Activated CD8-positive, alpha-beta memory T cell treated with anti-CD3 and anti-CD28 coated beads for 1 hour (primary cell): ENCODE measurements at places on chromosomes 16 and 17.
A peak's percentile ranks its signal among the peaks of the same experiment; 100 is the strongest.

DNA sequence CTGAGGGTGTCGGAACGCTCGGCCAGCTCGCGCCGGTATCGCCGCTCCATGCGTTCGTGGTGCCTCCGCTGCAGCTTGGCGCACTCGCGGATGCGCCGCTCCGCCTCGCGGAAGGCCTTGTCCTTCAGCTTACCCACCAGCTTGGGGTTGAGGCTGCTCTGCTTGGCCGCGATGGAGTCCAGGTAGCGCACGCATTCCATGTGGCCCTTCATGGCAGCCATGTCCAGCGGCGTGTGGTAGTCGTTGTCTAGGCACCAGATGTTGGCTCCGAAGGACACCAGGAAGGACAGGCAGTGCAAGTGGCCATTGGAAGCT is 2.8 kb downstream of the USH1G start:
- no peak for DNase-seq

DNA sequence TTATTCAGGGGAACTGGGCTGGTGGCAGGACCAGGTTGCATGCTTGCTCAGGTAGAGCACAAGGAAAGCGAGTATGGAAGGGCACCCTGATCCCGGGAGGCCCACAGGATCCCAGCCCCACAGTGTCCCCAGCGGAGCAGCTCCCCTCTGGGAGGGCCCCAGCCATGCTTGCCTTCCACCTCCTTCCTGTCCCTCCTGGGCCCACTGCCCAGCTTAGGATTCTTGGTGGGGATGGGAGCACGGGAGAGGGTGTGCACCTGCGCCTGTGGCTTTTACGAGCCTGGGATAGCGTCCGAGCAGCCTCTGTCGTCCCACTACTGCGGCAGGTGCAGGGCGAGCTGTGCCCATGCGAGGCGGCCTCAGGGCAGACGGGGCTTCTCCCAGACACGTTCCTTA is 114.5 kb downstream of the BANP start:
- no peak for DNase-seq

DNA sequence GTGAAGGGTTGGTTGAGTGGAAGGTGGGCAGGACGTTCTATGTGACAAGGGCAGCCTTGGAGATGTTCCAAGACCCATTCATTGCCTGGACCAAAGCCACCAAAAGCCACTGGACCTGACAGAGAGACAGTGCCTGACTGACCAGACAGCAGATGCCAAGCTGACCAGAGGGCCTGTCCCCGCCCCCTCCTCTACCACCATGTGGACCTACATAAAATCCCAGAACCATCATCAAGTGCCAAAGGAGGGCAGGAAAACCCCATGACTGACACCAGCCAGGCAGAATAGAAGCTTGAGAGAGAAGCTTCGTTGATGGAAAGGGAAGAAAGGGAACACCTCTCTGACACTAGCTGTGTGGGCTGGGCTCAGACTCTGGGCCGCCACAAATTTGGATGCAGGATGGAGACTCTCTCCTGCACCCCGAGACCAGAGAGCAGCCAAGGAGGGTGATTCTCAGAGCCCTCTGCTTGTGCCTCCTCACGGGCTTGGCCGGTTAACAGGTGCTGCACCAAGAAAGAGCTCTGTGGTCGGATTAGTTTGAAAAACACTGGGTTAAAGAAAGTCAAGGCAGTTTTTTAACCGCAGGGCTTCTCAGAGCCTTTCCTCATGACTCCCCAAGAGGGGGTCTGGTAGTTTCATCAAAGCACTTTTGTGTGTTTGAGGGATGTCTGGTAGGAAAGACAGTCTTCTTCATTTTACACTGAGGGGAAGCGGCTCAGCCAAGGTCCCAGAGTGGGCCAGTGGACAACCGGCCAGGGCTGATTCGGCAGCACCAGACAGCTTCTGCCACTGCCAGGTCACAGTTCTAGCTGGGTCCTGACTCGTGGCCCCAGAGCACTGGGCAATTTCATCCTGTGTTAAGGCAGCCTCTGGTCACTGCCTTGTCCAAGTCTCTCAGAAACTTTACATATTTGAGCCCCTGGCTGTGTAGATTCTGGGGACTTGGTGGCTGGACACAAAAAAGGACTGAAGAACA is 1.7 kb downstream of the TNFRSF13B start:
- no peak for DNase-seq

DNA sequence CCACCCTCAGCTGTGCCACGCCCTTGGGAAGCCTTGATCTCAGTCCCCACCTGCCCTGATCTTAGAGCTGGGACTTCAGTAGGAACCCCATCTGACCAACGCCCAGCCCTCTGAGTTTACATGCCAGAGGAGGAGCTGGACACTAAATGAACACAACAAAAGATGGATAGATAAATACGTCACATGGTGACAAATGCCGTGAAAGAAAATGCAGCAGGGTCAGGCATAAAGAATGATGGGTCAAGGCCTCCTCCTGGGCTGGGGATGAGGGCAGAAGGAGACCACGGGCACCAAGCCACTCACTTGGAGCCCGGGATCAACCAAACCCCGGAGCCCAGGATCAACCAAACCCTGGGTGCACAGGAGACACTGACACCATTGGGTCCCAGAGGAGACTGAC is 354.9 kb downstream of the C16orf95 start:
- no peak for DNase-seq

DNA sequence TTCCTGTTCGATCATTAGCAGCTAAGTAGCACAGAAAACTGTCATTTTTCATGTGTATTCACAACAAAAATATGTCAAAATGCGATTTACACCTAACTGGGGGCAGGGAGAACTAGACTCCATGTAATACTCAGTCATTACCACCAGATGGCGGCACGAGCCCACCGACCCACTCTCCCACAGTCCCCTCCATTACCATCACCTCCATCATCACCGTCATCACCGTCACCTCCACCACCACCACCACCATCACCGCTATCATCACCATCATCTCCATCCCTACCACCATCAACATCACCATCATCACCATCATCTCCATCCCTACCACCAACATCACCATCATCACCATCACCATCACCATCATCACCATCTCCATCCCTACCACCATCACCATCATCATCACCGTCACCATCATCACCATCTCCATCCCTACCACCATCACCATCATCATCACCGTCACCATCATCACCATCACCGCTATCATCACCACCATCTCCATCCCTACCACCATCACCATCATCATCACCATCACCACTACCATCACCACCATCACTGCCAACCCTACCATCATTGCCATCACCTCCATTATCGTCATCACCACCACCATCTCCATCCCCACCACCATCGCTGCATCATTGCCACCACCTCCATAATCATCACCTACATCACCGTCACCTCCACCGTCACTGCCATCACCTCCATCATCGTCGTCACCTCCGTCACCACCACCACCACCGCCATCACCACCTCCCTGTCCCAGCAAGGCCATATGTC is 14.4 kb downstream of the NDUFAF8 start:
- peak; percentile 43 for DNase-seq

GRCh38 chr17:57260325-57261083 is 4.2 kb downstream of the MSI2 start:
- DNase-seq, result no peak

GRCh38 chr16:78786635-78787034 is 687.2 kb downstream of the WWOX start:
- DNase-seq, result no peak

DNA sequence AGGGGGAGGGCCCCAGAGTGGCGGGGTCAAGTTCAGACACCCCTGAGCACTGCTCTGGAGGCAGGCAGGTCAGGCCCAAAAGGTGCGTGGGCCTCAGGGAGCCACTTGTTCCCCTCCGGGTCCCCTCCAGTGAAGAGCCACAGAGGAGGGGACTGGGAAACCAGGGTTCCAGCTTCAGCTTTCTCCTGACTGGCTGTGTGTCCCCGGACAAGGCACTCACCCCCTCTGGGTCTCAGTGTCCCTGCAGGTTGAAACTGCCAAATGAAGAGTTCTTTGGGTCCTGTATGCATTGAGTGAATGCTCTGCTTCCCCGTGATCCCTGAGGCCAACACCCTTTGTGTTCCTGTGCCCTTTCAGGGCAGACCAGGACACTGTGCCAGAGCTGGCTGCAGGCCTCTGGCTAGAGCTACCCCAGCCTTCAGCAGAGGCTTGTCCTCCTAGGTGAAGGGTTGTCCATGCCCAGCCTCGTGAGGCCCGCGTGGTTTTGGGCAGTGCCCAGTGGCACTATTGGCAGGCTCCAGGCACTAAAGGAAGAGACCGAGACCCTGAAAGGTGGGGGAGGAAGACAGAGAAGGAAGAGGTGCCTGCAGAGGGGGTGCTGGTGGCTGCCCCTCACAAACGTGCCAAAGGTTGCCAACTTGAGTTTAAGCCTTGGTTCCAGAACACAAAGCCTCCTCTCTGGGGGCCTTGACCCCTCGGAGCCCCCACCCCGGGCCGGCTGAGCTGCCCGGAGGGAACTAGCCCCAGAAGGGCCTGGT is 13.3 kb upstream of the WNT3 start:
- DNase-seq, result no peak

DNA sequence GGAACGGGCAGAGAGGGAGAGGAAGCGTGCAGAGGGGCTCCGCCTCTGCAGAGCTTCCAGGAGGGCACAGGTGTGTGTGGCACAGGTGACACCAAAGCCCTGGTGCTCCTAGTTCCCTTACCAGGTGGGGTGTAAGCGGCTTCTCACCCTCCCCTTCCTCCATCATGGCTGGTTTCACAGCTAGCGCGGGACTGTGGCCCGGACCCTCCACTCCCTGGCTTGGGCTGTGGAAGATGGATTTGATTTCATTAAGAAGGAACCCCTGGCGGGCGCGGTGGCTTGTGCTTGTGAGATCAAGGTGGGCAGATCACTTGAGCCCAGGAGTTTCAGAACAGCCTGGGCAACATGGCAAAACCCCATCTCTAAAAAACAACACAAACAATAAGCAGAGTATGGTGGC is 241.2 kb upstream of the GSE1 start:
- no peak for DNase-seq

GRCh38 chr17:8825802-8826201 is 26.6 kb upstream of the MFSD6L start:
- DNase-seq, result no peak

GRCh38 chr16:17776888-17777287 is 306.1 kb upstream of the XYLT1 start:
- no peak for DNase-seq

GRCh38 chr17:81184555-81184954 is 18.5 kb upstream of the AATK start:
- DNase-seq, result no peak

DNA sequence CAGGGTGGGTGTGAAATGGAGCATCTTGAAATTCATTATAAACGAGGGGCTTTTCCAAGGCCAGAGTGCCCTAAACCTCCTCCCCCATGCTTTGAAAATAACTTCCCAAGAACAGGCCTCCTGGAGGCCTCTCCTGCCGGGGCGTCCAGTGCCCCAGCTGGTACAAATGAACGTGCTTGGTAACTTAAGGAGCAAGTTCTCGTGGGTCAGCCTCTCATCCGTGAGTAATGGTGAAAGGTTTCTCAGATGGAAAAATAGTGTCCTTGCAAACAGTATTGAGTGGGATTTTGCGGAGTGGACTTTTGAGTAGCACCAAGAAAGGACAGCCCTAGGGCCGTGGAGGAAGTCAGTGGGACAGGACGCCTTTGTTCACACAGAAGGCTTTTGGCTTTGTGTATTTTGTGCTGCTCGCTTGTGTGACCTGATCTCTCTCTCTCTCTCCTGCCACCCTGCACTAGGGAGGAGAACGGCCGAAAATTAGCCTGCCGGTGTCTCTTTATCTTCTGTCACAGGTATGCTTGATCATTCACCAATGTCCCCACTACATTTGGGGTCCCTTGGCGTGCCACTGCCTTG is 34.6 kb downstream of the CLEC16A start:
- no peak for DNase-seq

DNA sequence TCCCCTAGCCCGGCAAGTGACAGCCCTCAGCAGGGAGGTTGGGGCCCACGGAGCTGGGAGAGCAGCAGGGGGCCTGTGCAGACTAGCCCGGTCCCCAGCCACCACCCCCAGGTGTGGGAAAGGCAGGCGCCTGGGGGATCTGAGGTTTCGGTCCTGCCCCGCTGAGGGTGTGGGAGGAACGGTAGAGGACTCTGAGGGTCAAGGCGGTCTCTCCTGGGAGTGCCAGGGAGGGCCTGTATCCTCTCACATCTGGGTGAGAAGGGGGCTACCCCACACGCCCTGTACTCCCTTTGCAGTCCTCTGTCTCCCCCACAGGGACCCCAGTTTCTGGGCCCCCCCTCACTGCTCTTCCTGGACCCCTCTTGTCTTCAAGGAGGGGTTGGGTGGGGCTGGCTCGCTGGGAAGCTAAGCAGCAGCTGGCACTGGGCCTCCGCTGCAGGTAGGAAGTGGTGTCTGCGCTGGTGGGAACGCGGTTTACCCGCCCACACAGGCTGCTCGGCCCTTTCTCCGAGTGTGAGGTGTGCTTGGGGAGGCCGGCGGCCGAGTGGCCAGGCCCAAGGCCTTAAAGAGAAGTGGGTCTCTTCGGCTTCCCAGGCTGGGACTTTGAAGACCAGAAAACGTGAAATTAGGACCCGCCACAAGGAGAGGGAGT is 15.4 kb downstream of the CD7 start:
- peak; percentile 39 for DNase-seq

DNA sequence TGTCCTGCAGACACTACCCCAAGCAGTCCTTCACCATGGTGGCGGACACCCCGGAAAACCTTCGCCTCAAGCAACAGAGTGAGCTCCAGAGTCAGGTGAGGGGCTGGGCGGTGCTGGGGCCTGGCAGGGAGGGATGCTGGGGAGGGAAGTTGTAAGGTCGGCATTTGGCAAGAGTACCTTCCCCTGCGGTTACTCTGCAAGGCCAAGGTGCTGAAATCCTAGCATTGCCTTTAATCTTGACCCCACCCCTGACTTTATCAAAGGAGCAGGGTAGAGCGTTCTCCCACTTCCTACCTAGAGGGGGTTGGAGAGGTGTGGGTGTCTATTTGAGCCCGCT is 20.5 kb downstream of the LASP1 start:
- no peak for DNase-seq

DNA sequence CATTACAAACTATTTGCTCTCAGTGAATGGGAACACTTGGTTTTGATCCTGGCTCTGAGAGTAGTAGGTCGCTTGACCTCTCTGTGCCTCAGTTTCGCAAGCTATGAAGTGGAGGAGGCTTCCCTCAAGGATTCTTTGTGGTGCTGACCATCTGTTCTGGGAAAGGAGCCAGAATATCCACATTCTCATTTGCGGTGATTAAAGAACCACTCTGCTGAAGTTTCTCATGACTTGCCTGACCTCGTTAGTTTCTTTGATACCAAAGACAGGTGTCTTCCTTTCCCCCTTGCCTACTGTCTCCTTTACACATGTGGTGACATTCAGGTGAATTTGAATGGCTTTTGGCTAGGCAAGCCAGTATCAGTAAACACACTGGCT is 116.0 kb downstream of the SNX29 start:
- no peak for DNase-seq

GRCh38 chr16:80006241-80007215 is 406.0 kb upstream of the MAF start:
- DNase-seq, result no peak

GRCh38 chr17:8696426-8696825 is 48.2 kb downstream of the CCDC42 start:
- DNase-seq, result no peak

- DNase-seq, result no peak
These were observed 255.1 kb downstream of the SNX29 start for GRCh38 chr16:12231666-12232065.

GRCh38 chr16:78244131-78244895 is 144.9 kb downstream of the WWOX start:
- DNase-seq, result no peak

GRCh38 chr17:50627782-50628601 is 6.7 kb upstream of the ABCC3 start:
- DNase-seq, result no peak

- no peak for DNase-seq
These were observed 22.2 kb downstream of the FAM117A start for GRCh38 chr17:49741692-49742076.
